ENCODE measurements at places on chromosomes 4 and X.

DNA sequence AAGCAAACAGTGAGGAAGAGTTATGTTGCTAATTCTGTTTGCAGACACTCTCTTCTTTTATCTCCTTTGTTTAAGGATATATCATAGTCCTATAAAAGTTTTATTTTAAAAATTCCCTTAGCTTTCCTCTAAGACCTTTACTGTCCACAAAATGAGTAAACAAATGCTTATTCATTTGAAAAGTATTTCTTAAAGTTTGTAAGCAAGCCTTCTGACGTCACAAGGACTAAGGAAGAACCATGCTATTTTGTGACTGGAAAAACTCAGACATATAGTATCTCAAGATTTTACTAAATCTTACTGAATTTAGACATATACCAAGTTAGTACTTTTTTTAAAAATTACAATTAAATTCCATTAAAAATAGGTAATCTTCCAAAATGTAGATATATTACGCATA, 5.2 kb upstream of the RBMXL3 start:
- no peak for DNase-seq

DNA sequence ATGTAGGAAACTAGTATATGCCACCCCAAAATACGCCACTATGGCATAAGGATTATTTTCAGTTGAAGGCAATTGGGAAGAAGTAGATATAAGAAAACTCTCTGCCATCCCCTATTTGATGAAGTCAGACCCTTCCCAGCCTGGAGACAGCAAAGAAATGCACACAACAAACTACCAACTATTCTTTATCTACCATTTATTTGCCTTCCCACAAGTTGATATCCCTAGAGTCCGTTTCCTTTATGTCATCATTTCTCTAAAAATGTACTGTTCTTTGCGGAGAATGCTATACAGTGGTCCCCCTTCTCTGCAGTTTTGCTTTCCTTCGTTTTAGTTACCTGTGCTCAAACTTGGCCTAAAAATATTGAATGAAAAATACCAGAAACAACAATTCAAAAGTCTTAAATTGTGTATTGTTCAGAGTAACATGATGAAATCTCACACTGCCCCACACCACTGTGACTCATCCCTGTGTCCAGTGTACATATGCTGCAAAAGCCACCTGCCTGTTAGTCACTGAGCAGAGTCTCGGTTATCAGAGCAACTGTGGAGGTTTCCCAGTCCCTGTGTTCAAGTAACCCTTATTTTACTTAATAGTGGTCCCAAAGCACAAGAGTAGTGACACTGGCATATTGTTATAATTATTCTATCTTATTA, 152.3 kb downstream of the WDFY3 start:
- no peak for DNase-seq

GRCh38 chr4:177271091-177271490, 38.6 kb upstream of the NEIL3 start:
- DNase-seq = no peak

DNA sequence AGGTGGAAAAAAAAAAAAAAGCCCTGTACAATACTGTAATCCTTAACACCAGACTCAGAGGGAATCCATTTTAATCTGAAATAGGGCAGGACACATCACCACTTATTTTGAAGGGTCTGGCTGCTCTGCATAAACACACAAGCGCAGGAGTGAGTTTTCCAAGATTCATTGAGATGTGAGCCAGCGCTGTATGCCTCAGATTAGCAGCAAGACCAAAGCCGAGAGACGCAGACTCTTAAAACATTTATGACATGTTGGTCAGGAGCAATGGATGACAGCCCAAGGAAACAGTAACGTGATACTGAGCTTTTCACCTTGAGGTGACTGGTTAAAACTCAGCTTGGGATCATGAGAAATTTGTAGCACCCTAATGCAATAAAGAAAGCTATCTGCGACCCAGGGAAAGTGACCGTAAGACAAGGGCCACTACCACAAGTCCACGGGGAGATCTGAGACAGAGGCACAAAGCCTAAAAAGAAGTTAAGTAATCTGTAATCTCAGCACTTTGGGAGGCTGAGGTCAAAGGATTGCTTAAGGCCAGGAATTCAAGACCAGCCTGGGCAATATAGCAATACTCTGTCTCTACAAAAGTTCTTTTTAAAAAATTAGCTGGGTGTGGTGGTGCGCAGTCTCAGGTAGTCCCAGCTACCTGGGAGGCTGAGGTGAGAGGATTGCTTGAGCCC, 210.6 kb downstream of the COL25A1 start:
- no peak for DNase-seq

GRCh38 chrX:132181364-132181763, 37.9 kb downstream of the RAP2C start:
- DNase-seq = no peak

GRCh38 chrX:134469486-134469885, 9.5 kb downstream of the HPRT1 start:
- no peak for DNase-seq

DNA sequence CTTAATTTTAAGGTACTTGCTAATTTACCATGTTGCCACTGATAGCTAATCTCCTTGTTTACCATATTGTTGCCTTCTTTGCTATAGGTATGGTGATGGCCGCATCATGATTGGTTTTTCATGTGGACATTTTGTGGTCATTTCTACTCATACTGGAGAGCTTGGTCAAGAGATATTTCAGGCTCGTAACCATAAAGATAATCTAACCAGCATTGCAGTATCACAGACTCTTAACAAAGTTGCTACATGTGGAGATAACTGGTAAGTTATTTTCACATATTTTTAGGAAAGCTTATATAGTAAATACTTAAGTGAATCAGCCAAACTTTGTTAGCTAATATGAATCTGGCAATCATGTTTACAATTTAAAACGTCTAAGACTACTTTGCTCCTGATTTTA, 23.1 kb downstream of the WDR19 start:
- no peak for DNase-seq

DNA sequence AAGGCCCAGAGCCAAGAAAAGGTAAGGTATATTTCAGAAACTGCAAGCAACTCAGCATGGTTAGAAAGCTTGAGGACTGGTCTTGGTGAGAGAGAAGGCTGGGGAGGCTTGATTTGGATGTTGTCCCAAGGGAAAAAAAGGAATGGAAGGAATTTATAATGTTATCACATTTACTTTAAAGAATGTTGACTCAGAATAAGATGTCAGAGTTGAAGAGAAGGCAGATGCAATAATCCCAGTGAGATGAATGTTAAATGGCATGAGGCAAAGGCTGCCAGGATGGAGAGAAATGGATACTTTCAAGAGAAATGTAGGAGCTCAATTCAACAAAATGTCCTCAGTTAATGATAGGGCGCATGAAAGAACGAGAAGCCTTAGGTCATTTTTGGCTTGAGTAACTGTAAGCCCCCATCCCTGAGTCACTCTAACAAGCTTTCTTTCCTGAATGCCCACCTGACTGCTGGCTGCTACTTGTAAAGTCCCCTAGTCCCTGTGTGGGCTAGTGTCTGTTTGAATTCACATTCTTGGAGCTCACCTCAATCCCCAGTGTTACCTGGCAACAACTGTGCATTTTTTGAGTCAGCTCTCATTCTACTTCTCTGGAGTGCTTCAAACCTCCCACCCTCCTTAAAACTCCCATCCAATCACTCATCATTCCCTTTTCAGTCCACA, 103.0 kb upstream of the TAPT1 start:
- DNase-seq = no peak

- no peak for DNase-seq
These were observed 30.7 kb downstream of the MSN start for GRCh38 chrX:65697915-65698796.

DNA sequence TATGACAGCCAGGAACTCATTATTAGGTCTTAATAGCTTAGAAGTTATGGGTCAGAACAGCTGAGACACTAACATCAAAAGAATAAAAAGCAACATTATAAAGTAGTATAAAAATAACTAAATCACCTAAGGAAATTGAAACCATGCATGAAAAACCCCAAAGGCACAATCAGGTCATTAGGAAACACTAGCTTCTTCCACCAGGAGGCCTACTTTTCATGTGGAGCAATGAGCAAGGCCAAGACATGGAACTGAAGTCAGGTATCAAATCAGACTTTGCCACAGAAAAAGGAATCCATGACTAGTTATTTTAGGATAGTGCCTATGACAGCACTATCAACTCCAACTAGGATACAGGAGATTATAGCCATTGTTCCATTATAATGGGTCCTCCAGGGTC, 7.9 kb downstream of the HUWE1 start:
- no peak for DNase-seq

GRCh38 chr4:3367866-3368265, 73.9 kb upstream of the HGFAC start:
- DNase-seq = no peak

DNA sequence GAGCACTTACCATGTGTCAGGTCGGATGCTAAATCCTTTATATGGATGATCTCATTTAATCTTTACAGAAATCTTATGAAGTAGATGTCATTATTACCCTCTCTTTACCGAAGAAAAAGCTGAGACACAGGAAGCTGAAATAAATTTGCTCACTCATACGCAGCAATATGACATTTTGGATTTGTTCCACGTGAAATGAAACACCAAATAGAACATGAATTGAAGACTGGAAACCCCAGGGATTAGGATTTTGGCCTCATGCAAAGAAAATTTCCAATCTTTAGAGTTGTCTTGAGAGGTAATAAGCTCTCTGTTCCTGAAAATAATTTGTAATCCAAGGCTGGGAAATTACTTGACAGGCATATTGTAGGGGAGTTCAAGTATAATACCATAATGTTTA, 354.4 kb upstream of the CLNK start:
- no peak for DNase-seq

DNA sequence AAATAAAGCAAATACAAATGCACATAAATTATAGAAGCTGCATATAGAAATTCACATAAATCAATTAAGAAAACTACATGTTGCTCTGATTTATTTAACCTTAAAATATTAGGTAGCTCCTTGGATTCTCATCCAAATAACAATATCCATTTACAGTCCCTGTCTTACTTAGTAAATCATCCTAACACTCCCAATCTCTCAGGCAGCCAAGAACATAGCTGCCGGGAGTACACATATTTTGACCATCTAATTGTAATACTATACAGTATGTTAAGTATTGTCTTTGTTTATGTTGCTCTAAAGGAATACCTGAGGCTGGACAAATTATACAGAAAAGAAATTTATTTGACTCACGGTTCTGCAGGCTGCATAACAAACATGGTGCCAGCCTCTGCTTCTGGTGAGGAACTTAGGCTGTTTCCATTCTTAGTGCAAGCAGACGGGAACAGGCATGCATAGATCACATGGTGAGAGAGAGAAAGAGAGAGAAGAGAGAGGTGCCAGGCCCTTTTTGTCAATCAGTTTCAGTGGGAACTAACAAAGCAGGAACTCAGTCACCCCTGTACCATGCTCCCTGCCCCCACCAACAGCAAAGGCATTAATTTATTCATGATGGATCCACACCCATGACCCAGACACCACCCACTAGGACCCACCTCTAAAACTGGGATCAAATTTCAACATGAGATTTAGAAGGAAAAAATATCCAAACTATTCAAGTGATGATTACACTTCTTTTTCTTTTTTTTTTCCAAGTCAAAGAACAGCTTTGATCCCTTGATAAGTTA, 614.8 kb upstream of the TECRL start:
- DNase-seq = no peak

DNA sequence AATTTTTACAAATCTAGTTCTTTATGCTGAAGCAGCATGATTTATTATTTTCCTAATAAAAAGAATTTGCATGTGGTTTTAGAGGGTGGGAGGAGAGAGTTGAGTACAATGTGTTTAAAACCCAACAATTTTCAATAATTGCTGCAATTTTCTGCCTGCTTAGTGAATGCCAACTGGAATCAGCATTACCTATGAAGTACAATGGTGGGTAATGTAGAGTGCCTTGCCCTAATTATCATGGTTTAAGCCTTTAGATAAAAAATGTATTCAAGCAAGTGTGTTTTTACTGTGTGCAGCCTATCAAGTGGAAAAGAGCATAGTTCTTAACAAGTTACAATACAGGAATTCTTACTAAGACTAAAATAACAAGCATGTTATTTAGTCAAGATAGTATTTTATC, 77.9 kb upstream of the ANKRD50 start:
- no peak for DNase-seq

DNA sequence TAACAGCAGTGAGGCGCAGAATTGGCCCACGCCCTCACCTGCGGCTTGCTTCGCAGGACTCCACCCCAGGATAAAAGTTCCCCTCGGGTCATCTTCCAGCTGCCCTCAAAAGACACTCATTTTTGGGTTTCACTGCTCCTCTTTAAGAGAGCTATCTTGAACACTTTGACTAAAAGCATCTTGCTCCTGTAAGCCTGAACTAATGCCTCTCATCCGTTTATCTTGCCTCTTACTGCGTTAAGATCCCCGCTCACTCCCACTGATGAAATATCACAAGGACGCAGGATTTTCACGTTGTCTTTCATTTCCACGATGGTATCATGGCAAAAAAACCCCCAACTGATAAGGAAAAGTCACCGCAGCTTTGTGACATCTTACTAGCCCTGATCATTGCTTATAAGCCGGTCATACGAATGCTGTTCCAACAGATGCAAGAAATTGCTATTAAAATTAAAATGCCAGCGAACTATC, 591 bp upstream of the ACSL4 start:
- no peak for DNase-seq

GRCh38 chrX:78831523-78831922, 84.0 kb downstream of the LPAR4 start:
- no peak for DNase-seq

DNA sequence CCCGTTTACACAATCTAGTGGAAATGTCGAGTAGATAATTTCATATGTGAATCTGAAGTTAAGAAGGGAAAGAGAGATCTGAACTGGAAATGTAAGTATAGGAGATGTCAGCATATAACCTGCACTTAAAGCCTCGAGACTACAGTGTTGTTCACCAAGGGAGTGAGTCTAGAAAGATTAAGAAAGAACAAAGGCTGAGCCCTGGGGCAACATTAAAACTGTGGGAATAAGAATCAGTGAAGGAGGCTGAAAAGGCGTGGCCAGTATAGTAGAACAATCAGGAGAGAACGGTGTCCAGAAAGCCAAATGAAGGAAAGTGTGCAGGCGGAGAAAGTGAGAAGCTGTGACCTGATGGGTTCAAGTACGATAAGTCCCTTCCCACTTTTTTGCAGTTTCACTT, 118.8 kb upstream of the TENM3 start:
- DNase-seq = no peak

GRCh38 chrX:72621625-72622485, 49.2 kb upstream of the HDAC8 start:
- DNase-seq = no peak

- no peak for DNase-seq
These were observed 40.2 kb downstream of the HMX1 start for GRCh38 chr4:8831221-8832112.

DNA sequence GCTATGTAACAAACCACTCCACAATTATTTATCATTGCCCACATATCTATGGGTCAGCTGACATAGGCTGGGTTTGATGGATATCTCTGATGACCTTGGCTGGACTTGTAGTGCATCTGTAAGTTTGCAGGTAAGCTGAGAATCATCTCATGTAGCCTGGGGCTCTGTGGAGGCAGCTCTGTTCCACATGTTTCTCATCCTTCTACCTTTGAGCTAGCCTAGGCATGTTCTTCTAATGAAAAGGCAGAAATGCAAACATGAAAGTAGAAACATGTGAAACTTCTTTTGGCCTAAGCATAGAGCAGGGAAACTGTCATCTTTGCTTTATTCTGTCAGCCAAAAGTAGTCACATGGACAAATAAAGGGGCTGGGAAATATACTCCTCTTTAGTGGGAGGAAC, 18.2 kb downstream of the MRPL1 start:
- no peak for DNase-seq

GRCh38 chr4:14096396-14096965, 469.0 kb upstream of the BOD1L1 start:
- no peak for DNase-seq

- no peak for DNase-seq
These were observed 96.6 kb downstream of the ADRA2C start for GRCh38 chr4:3862640-3863420.

- no peak for DNase-seq
These were observed 186.1 kb downstream of the CAMK2D start for GRCh38 chr4:113575401-113575800.

Data from GM18507 (cell line).